ENCODE measurements at places on chromosomes 2 and 18. TPM values are rescaled to one million over a fixed set of nuclear protein-coding genes. Genes with fewer than 3 reads are reported as not detected.

The REG3G gene
- total RNA-seq = not detected

The GULP1 gene
- total RNA-seq = 41.1 TPM

The UCN gene
- total RNA-seq = 2.0 TPM

The TNS1 gene
- 21.4 TPM for total RNA-seq

The DAW1 gene
- total RNA-seq = 3.8 TPM

The SLC16A14 gene
- 0.99 TPM for total RNA-seq

The ADAM23 gene
- total RNA-seq = 12.6 TPM

The CD8B2 gene
- total RNA-seq = not detected

The GPR39 gene
- total RNA-seq = 9.6 TPM

The TMEM169 gene
- total RNA-seq = 0.35 TPM

The MEIS1 gene
- total RNA-seq = 1.8 TPM

The DNAJC5G gene
- not detected for total RNA-seq

The PGAP1 gene
- 1.7 TPM for total RNA-seq

The ABCB11 gene
- 0.02 TPM for total RNA-seq

The ALMS1 gene
- total RNA-seq = 10.1 TPM

The TSPYL6 gene
- total RNA-seq = not detected

The FANCL gene
- 26.5 TPM for total RNA-seq

The DRC1 gene
- total RNA-seq = 0.19 TPM

The AKAIN1 gene
- total RNA-seq = not detected

The SCYGR3 gene
- total RNA-seq = not detected

The SLC39A10 gene
- total RNA-seq = 19.0 TPM

The RTKN gene
- total RNA-seq = 28.0 TPM

The CAMKMT gene
- 5.9 TPM for total RNA-seq

The GYPC gene
- not detected for total RNA-seq

The AMER3 gene
- total RNA-seq = not detected

The SERPINB3 gene
- not detected for total RNA-seq

The PARD3B gene
- total RNA-seq = 0.83 TPM

The SERPINB12 gene
- not detected for total RNA-seq

The MAP4K3 gene
- total RNA-seq = 18.3 TPM

The LRRC30 gene
- total RNA-seq = not detected

The ATP9B gene
- total RNA-seq = 18.7 TPM

The NOL4 gene
- total RNA-seq = not detected

The PCARE gene
- not detected for total RNA-seq

The FAM237A gene
- not detected for total RNA-seq

The PLGLB2 gene
- total RNA-seq = not detected

The CRYGD gene
- total RNA-seq = not detected

The RAB17 gene
- total RNA-seq = not detected

The TOGARAM2 gene
- not detected for total RNA-seq

The SNORC gene
- total RNA-seq = 7.9 TPM

The LIPG gene
- total RNA-seq = 0.32 TPM

The CHRNG gene
- not detected for total RNA-seq

The GPBAR1 gene
- 0.12 TPM for total RNA-seq

The CD302 gene
- 2.5 TPM for total RNA-seq

The CYP27C1 gene
- 4.2 TPM for total RNA-seq

Data from A549 treated with ZK216348 at 1 μM for 4 hours (cell line).